ENCODE measurements at places on chromosomes 2 and 18. TPM values are rescaled to one million over a fixed set of nuclear protein-coding genes. Genes with fewer than 3 reads are reported as not detected.

The STAT4 gene
- total RNA-seq = 0.16 TPM

The KANSL3 gene
- total RNA-seq = 31.4 TPM

The SLC8A1 gene
- total RNA-seq = 2.5 TPM

The DSG1 gene
- total RNA-seq = not detected

The VWC2L gene
- not detected for total RNA-seq

The FAM124B gene
- 6.8 TPM for total RNA-seq

The CYS1 gene
- total RNA-seq = 0.04 TPM

The GRHL1 gene
- 2.5 TPM for total RNA-seq

The ACKR3 gene
- total RNA-seq = 3.1 TPM

The NT5C1B gene
- not detected for total RNA-seq

The ALPP gene
- total RNA-seq = 0.28 TPM

The PLEKHH2 gene
- 6.7 TPM for total RNA-seq

The GPR55 gene
- not detected for total RNA-seq

The TANC1 gene
- 8.5 TPM for total RNA-seq

The ID2 gene
- total RNA-seq = 87.0 TPM

The PMAIP1 gene
- total RNA-seq = 151 TPM

GRCh38 chr2:44295113-44295512 is 19.8 kb downstream of the SLC3A1 start:
- no peak for DNase-seq

DNA sequence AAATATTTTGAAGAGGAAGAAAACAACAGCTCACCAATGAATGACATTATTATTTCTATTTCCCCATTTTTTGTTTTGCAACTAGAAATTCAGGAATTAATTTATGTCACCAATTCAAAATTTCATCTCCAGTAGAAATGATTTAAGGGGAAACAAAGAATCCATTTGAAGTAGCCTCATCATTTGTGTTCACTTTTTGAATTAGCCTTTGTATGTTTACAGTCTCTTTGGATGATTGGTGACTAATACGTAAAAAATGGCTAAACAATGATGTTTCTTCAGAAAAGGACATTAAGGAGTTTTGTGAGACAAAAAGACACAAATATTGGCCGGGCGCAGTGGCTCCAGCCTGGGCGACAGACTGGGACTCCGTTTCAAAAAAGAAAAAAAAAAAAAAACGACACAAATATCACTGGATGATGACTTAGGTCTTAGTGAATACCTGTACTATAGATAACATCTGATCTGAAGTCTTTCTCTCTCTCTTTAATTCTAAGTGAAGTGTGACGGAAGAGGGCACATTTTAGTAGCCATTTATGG is 313.2 kb downstream of the PIK3C3 start:
- no peak for DNase-seq

DNA sequence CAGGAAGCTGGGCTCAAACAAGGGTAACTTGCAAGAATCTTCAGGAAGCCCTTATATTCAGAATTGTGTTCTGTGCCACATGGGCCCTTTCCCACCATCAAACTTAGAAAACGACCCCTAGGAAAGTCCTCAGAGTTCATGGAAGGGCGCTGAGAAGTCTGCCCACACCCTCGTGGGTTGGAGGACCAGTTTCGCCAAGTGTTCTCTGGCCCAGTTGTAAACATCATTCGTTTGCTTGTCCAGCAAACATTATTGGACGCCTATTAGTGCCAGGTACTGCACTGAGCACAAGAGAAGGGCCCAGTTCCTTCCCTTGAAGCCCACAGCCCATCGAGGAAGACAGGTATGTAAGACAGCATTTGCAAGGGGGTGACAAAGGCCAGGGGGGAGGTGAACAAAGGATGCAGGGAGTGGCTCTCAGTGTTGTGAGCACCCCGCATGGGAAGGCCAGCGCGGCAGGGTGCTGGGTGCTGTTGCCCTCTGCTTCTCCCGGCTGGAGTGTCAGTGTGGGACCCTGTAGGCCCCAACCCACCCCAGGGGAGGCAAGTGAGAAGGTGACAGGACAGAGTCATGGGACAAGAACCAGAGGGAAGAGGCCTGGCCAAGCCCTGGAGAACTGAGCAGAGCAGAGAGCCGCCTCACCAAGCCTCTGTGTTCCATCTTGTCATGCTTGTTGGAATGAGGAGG is 60.2 kb upstream of the ALPP start:
- DNase-seq = no peak

- DNase-seq = no peak
These were observed 165.9 kb upstream of the CREB1 start for GRCh38 chr2:207363761-207364290.

DNA sequence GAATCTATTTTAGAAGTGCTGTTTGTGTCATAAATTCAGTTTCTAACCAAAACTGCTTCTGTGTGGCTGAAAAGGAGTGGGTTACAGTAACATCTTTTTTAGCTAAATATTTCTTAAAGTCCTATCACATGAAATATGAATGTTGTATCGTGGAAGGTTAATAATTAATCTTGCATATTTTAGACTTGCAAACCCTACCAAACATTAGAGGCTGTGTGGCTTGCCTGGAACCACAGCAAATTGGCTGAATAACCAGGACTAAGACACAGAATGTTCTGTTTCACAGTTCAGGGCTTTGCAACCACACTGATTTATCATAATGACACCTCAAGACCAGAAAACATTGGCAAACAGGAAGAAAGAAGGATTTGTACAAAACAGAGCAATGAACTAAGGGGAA is 208.9 kb upstream of the CNTNAP5 start:
- no peak for DNase-seq

- no peak for DNase-seq
These were observed 88.9 kb downstream of the MBP start for GRCh38 chr18:77043541-77044280.

DNA sequence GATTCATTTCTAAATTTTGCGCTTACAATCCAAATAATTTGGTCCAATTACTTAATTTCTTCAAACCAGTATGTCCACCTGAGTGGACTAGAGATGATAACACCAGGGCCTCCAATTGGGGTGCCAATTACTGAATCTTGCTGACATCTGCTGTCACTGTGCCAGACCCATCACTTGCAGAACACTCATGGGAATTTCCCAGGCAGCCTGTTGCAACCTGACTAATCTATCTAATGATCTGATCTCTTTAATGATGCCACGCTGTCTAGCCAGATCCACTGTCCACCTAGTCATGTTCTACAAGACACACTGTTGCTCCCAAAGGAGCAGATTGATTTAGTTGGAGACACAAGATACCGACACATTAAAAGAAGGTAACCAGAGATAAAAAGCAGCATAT is 11.8 kb upstream of the LRP1B start:
- no peak for DNase-seq

DNA sequence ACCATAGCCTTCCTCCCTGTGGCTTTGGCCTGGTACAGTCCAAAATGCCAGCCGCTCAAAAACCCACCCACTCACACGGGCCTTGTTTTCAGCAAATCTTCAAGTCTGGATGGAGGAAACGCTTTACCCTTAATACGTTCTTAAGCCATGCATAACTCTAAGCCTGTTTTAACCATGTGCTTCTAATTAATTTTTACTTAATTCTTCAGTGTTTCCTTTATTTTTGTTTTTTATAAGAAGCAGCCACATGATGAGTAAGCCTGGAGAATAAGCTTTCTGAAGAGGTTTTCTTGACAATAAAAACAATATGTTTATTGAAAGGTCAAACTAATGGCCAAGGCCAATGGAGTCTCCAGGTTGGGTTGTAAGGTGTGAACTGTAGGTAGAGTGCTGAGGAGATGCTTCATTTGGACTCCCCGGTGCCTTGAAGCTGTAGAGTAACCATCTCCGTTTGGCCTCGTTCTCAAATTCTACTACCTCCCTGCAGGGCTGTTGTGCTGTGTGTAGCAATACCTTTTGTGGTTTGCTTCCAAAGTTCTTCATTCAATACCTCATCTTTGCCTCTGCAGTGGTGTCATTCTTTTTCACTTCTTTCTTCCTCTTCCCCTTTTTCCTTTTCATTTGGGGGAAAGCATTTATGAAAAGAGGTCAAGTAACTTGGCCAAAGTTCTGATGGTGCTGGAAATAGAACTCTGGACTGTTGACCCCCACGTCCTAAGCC is 113.7 kb downstream of the PRKCE start:
- DNase-seq = no peak

DNA sequence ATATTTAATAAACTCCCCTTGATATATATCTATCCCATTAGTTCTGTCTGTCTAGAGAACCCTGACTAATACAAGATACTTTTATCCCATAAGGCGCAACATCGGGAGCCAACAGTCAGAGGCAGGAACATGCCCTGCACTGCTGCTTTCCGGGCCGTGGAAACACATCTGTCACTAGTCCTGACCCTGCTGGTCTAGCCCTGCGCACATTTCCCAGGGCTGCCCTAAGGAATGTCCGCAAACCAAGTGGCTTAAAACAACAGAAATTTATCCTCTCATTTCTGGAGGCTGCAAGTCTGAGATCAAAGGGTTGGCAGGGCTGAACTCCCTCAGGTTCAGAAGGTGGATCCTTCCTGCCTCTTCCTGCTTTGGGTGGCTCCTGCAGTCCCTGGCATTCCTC is 114.2 kb upstream of the TPO start:
- no peak for DNase-seq

- DNase-seq = no peak
These were observed 22.6 kb downstream of the ITGA6 start for GRCh38 chr2:172449911-172450550.

- no peak for DNase-seq
These were observed 1267.7 kb upstream of the TMEFF2 start for GRCh38 chr2:193462411-193462810.

DNA sequence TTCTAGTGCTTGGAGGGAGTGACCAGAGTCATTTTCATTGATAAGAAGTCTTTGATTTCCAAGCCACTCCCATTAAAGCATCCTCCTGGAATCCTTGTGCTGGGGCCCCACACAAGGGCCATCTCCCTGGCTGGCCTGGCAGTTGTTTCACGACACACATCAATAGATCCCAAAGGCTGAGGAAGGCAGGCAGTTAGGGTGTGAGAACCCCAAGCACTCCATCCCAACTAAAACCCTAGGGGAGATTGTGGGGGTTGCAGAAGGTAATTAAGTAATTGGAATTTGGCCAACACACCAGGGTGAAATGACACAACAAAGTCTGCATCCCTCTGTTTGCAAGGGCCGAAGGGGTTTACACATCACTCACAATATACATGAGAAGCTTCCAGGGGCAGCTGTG is 578.1 kb upstream of the SYT4 start:
- DNase-seq = peak; percentile 2

DNA sequence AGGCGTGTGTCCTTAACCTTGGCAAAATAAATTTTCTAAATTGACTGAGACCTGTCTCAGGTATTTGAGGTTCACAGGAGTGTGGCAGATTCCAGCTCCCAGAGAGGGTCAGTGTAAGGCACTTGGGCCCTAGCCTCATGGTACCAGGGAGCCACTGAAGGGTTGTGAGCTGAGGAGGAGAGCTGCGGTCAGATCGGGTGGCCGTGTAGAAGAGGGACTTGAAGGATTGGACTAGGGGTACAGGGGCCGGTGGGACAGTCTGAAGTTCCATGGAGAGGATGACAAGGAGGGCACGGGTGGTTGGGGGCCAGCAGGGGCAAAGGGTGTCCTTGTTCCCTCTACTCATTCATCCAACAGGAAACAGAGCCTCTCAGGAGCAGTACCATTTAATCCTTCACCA is 327.0 kb upstream of the HS6ST1 start:
- peak; percentile 11 for DNase-seq

- no peak for DNase-seq
These were observed 616.8 kb upstream of the VRK2 start for GRCh38 chr2:57429831-57430230.

DNA sequence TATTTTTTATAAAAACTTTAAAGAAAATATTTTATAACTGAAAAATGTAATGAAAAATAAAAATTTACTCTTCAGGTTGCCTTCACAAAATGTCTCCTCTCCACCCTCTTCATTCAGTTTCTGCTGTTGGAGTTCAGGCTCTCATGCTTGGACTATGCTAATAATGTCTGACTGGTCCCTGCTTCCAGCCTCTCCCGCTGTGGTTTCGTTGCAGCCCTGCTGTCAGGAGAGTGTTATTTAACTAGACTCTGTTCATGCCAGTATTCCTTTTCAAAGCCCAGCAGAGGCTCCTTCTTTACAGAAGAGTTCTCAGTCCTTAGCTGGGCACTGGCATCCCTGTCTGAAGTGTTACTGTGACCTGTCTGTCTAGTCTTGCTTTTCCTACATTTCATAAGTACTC is 40.4 kb downstream of the CLIP4 start:
- no peak for DNase-seq

- no peak for DNase-seq
These were observed 186.5 kb downstream of the RTP5 start for GRCh38 chr2:242056026-242056425.

- no peak for DNase-seq
These were observed 43.1 kb upstream of the AFF3 start for GRCh38 chr2:100185516-100185915.

GRCh38 chr18:63186520-63187222 is 132.9 kb downstream of the BCL2 start:
- no peak for DNase-seq

GRCh38 chr2:172438741-172439508 is 11.5 kb downstream of the ITGA6 start:
- no peak for DNase-seq

- peak; percentile 83 for DNase-seq
These were observed 60.1 kb upstream of the GLI2 start for GRCh38 chr2:120675460-120676130.

GRCh38 chr2:525611-526010 is 151.6 kb downstream of the TMEM18 start:
- DNase-seq = no peak

- no peak for DNase-seq
These were observed 17.8 kb downstream of the RNF144A start for GRCh38 chr2:6934758-6935651.

GRCh38 chr2:30625701-30626100 is 178.7 kb downstream of the LCLAT1 start:
- no peak for DNase-seq

GRCh38 chr2:170823088-170823897 is 6.6 kb downstream of the GAD1 start:
- peak; percentile 71 for DNase-seq

DNA sequence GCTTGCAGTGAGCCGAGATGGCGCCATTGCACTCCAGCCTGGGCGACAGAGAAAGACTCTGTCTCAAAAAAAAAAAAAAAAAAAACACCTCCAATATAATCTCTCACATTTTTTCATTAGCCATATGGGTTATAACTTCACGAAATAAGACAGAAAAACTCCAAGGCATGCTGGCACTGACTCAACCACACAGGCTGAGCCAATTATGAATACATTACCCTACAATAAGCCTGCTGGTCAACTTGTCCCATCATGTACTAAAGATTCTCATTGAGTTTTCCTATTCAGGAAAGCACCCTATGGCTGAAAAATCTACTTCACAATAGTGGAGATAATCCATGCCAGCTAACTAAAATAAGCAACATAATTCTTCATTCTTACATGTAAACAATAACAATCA is 12.8 kb upstream of the MAP3K20 start:
- DNase-seq = no peak

DNA sequence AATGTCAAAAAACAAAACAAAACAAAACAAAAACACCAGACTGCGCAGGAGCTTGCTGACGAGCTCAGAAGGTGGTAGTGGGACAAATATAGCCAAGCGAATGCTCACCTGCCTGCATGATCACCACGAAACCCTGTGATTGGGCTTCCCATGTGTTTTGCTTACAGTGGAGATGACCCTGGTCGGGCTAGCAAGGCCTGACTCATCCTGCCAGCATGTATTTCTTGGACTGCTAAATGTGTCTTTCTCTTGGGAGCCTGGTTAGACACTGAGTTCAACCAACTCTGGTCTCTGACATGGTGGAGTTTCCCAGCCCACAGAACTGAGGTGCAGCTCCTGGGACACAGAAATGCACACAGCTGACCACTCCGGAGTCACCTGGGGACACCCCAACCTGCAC is 30.7 kb upstream of the DUSP2 start:
- DNase-seq = no peak
